ENCODE measurements at places on chromosomes 7 and 10.

- no peak for DNase-seq
These were observed 244.5 kb downstream of the ITGB1 start for GRCh38 chr10:32713560-32713959.

GRCh38 chr7:55160539-55160938 lies 141.7 kb downstream of the EGFR start:
- no peak for DNase-seq

GRCh38 chr7:116994611-116995010 lies 41.3 kb downstream of the ST7 start:
- no peak for DNase-seq

- DNase-seq = no peak
These were observed 59.1 kb downstream of the CH25H start for GRCh38 chr10:89148061-89148460.

DNA sequence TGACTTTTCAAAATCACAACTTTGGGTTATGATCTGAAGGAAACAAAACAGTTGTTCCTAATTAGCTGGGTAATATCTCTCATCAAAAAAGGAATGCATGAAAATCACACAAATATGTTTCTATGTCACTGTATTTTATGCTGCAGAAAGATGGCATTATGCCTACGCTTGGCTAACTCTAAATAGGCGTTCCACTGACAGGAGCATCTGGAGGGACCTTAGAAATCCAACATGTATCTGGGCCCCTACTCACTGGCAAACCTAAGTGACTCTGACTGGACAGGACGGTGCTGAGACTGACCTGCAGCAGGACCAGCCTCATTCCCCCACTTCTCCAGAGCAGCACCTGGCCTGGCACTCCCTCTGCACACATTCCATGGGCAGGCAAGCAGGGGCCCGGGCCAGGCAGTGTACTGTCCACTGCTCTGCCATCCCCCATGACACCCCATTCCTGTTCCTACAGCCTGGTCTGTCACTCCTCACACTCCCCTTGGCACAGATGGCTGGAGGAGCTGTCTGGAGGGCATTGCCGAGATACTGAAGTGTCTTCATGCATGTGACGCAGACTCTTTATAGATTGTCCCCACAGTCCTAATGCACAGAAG lies 2.6 kb upstream of the MYL7 start:
- DNase-seq = no peak

GRCh38 chr10:98411768-98412167 lies 3.2 kb downstream of the PYROXD2 start:
- no peak for DNase-seq

- DNase-seq = no peak
These were observed 700.7 kb downstream of the PHTF2 start for GRCh38 chr7:78499283-78499682.

GRCh38 chr7:146528581-146528980 lies 412.0 kb downstream of the CNTNAP2 start:
- no peak for DNase-seq

- no peak for DNase-seq
These were observed 276.1 kb upstream of the NEBL start for GRCh38 chr10:21172930-21173801.

GRCh38 chr10:6297951-6298381 lies 95.2 kb downstream of the PFKFB3 start:
- no peak for DNase-seq

DNA sequence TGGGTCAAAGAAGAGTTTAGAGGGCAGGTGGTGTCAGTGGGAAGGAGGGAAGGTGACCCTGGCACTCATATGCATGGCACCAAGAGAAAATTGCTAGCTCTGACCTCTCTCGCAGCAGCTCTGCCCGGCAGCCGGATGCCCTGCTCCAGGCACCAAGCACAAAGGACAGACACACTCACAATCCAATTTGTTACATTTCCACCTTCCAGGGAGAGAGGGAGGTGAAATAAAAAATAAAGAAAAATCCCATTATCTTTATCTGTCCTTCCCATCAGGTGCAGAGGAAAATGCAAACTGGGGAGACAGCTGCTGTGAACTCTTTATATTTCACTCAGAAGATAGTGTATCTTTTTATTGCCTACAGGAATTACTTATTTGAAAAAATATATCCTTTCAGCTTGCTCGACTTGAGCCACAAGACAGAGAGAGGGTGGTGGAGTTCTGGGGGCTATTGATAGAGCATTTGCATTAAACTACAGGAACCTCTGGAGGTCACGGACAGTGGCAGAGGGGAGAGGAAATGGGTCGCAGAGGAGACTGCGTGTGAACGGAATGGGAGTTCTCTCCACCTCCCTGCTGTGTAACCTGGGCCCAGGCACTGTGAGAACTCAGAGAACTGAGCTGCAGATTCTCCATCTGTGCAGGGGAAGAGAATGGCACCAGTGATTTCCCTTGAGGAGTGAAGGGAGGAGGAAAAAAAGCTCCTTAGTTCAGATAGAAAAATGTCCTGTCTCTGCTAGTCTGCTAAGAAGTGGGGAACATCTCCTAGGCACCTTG lies 421.4 kb downstream of the PLXNA4 start:
- DNase-seq = no peak

DNA sequence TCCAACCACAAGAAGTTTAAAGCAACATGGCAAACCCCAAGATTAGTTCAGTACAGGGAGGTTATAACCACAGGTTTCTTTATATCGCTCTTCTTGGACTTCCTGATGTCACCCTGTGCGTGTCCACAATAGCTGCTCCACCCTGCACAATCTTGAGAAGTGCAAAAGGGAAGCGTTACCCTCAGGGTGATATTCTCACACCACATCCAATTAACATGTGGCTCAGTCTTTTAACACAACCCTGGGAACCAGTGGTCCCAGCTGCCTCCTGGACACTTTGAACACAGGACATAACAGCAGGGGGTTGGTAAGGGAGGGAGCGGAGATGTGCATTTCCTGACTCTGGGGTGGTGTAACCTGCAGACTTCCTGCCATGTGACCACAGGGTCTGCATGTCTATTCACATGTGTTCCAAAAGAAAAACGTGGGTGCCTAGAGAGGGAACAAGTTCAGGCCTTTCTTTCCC lies 64.6 kb downstream of the GSAP start:
- peak; percentile 70 for DNase-seq

DNA sequence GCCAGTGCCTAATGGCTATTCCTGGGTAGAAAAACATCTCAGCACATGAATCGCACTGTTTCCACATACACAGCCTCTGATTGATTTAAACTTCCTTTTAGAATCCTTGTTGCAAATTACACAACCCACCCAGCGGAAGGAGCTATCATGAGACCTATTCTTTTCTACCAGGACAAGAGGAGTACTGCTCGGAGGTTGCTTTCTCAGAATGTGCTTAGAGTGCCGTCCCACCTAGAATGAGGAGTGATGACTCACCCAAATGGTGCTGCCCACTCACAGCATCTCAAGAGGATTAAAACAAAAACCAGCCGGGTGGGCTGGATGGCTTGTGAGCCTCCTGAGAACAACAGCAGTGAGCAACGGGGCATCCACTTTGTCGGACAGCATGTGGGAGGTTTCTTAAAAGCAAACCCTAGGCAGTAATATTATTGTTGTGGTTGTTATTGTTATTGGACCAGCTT lies 128.9 kb downstream of the DGKI start:
- no peak for DNase-seq

DNA sequence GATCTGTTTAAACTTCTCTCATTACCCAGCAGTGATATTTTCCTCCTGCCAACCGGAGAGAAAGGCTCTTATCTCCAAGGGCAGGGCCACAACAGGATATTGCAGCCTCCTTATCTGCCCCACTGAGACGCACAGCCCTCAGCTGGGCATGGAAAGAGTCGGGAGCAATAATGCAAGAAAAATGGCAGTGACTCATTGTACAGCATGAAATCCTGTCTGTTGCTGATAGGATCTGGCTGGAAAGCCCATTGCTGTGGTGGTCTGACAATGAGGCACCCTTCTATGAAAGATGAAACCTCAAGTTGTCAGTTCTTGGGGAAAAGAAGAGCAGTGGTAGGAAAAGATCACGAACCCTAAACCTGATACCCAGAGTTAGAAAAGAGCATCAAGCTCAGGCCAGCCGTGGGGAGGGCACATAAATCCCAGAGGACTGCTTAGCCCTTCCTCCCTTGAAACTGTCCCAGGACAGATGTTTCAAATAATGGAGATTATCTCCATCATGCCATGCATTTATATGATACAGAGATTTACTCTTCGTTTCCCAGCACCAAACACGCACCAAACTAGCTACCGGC lies 47.0 kb upstream of the FIGNL1 start:
- DNase-seq = no peak

- no peak for DNase-seq
These were observed 72.5 kb downstream of the CXCL12 start for GRCh38 chr10:44312401-44312800.

GRCh38 chr7:157271315-157271990 lies 65.4 kb upstream of the DNAJB6 start:
- no peak for DNase-seq

DNA sequence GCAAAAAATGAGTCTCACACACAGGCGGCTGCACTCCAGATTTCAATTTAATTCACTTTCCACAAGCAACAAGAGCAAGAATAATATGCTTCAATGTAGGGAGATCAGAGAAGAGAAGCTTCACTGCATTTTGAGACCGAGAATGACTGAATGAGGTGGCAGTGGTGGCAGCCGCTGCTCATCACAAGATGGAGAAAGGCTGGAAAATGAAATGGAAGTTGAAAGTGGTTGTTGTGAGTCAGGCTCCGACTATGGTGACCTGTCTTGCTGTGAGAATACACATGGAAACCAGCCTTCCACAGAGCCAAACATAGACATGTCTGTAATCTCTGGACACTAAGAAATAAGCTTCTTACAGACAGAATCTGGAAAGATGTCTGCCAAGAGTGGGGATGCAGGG lies 499.6 kb upstream of the LRRN3 start:
- no peak for DNase-seq

- no peak for DNase-seq
These were observed 2.8 kb downstream of the FAM180A start for GRCh38 chr7:135745703-135746312.

DNA sequence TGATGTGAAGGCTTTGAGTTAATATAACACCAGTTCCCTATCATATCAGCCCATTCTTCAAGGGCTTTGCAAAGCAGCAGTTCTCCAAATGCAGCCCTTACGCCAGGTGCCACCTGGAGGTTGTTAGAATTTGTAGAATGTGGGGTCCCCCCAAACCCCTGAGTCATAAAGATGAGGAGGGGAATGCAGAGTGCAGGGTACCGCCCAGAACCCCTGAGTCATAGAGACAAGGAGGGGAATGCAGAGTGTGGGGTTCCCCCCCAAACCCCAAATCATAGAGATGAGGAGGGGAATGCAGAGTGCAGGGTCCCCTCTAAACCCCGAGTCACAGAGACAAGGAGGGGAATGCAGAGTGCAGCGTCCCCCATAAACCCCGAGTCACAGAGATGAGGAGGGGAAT lies 605.8 kb downstream of the PTPRN2 start:
- no peak for DNase-seq

DNA sequence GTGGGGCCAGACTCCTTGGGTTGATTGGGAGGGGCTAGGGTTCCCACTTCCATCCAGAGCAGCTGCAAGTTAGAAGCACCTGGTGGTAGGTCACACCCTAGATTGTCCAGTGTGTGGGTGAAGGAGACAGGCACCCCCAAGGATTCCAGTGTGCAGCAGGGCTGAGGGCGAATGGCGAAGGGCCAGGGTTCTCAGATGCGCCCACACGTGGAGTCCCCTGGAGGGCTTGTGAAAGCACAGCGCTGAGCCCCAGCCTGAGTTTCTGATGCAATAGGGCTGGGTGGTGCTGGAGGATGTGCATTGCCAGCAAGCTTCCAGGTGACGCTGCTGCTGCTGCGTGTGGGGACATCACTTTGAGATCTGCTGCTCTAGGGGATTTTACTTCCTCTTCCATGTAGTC lies 25.4 kb downstream of the TBATA start:
- no peak for DNase-seq

DNA sequence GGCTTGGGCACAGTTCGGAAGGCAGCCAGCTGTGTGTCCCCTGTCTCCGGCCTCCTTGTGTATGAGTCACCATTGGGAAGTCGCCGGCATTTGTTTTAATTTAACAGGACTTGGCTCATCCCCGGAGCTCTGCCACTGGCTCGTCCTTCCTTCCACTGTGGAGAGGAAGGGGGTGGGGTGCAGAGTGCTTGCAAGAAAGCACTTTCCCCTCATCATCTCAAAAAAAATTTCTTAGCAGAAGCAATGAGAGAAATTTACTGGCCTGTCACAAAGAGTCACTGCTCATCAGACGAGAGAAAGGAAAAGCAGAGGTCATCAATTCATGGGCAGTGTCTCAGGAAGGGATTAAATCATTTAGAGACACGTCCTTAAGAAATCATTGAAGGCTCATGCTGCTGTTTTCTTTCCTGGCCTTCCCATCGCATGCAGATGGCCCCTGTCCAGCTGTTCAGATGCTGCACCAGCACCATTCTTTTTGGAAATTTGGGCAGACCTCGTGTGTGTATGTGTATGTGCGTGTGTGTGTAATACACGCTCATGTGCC lies 93.3 kb downstream of the BMS1 start:
- no peak for DNase-seq

GRCh38 chr10:34017281-34017680 lies 682.8 kb upstream of the NRP1 start:
- DNase-seq = no peak

DNA sequence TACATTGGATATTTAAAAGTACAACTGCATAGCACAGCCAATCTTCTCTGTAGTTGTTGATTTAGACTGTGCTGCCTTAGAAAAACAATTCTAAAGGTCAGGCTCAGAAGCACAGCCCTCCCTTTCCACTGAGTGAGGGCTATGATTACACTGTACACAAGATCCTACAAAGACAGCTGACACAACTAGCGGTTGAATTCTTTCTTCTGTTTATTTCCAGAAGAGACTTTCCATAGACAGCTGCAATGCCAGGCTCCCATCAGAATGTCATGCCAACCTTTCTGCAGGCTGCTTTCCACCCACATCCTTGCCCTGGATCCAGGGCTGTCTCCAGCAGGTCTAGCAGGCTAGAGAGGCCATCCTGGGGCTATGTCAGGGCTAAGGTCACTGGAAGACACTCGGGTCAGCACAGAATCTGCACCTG lies 39.3 kb downstream of the FAM13C start:
- DNase-seq = no peak

Measured in CD8-positive, alpha-beta T cell (primary cell).